ENCODE measurements at places on chromosomes 4 and X.

- DNase-seq, result no peak
Measured at GRCh38 chr4:1862055-1862911, 6.3 kb upstream of the LETM1 start.

DNA sequence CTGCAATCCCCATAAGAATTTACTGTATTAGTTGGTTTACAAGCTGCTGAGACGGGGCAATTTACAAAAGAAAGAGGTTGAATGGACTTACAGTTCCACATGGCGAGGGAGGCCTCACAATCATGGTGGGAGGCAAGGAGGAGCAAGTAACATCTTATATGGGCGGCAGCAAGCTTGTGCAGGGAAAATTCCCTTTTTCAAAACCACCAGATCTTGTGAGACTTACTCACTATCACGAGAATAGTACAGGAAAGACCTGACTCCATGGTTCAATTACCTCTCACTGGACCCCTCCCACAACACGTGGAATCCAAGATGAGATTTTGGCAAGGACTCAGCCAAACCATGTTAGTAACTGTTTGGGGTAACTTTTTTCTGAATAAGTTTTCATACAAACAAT, 1.8 kb upstream of the SPATA18 start:
- DNase-seq, result no peak

- DNase-seq, result no peak
Measured at GRCh38 chrX:122246937-122247336, 937.1 kb upstream of the GRIA3 start.

- DNase-seq, result no peak
Measured at GRCh38 chr4:35771571-35771970, 472.7 kb downstream of the ARAP2 start.

DNA sequence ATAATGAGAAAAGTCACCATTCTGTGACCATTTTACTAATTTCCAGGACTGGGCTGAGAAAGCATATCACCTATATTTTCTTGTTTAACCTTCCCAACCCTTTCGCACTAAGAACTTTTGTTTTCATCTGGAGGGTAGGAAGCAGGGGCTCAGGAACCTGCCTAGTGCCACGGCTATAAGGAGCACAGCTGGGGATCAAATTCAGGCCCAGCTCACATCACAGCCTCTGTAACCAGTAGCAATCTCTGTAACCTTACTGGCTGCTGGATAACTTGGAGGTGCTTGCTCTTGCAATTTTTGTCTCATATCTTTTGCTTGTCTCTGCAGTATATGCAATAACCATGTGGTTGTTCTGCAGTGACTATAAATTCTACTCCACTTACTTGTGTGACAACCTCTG, 76.7 kb upstream of the PLAC1 start:
- DNase-seq, result no peak

DNA sequence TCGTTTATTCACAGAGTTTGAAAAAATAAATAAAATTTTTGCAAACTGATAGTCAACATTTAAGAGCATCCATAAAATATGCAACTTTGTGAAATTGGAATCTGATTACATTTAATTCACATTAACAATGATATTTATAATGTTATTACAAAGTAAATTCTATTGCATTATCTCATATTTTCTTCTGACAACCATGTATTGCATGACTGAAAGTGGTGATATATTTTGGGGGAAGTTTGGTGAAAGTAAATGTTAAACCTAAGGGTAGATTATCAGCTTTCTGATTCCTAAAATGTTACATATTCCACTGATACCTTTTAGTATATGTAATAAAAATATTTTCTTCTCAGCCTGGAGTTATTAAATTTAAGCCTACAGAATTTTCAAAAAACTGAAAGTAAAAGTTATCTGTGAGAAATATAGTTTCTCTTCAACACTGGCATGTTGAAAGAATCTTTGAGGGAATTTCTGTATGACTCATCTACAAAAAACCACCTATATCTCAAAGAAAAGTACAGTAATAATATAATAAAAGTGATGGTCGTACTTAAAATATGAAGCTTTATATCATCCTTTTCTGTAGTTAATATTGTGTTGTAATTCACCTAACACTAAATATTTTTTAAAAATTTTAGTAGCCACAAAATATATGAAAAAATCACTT, 1179.6 kb upstream of the PCDH7 start:
- DNase-seq, result no peak

- no peak for DNase-seq
Measured at GRCh38 chrX:43813898-43814297, 68.4 kb downstream of the MAOB start.

All from left hindlimb (tissue), 1 donor.